Cardiac septum (tissue), 1 donor: ENCODE measurements at places on chromosomes 5 and 9. TPM values are rescaled to one million over a fixed set of nuclear protein-coding genes. Genes with fewer than 3 reads are reported as not detected.

DNA sequence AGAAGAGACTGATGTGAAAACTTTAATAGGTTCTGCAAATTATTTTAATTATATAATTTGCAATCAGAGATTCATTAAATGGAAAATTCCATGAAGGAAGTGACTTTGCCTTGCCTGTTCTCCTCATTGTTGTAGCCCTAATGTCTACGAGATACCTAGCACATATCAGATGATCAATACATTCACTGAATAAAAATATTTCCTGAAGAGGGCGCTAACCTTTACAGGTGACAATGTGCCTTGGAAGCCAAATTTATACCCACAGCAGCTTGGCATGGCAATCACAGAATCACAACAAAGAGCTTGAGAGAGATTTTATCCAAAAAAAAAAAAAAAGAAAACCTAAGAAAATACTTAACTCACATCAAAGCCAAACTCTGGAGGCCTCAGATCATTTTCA lies 17.4 kb downstream of the HAUS6 start:
- DNase-seq: no peak

GRCh38 chr5:168747987-168748777 lies 169.0 kb upstream of the PANK3 start:
- no peak for DNase-seq

- no peak for DNase-seq
Observed at GRCh38 chr9:71303351-71303750, 181.9 kb upstream of the TRPM3 start.

- no peak for DNase-seq
Observed at GRCh38 chr5:88503041-88503345, 234.3 kb upstream of the TMEM161B start.

- DNase-seq: no peak
Observed at GRCh38 chr5:93311881-93312280, 269.1 kb downstream of the NR2F1-AS1 start.

PTPN3 gene
- 17.4 TPM for total RNA-seq

FBP1 gene
- total RNA-seq: 0.92 TPM
